ENCODE measurements at places on chromosomes 1 and 21.

DNA sequence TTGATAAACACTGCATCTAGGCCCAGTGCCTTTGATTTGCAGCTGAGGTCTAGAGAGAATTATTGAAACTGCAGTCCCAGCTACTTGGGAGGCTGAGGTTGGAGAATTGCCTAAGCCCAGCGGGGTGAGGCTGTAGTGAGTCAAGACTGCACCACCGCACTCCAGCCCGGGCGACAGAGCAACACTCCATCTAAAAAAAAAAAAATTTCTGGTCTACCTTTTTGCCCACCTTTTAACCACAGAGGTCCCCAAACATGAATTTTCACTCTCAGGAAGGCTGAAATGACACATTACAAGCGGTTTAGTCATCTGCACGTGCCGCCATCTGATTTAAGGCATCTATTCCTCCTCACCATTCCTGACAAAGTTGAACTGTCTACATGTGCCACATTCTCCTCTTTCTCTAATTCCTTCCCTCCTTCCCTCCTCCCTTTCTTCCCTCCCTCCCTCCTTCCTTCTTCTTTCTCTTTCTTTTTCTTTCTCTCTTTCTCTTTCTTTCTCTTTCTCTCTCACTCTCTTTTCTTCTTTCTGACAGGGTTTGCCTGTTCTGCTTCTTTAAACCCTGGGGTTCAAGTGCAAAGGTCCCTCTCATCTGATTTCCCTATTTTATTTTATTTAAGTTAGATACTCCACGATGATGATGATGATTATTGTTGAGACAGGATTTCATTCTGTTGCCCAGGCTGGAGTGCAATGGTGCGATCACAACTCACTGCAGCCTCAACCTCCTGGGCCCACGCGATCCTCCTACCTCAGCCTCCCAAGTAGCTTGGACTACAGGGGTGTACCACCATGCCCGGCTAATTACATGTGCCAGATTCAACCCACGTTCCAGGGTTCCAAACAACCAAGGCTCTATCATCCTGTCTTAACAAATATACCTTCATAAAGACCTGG, 3.0 kb upstream of the SOD1 start:
- no peak for DNase-seq

DNA sequence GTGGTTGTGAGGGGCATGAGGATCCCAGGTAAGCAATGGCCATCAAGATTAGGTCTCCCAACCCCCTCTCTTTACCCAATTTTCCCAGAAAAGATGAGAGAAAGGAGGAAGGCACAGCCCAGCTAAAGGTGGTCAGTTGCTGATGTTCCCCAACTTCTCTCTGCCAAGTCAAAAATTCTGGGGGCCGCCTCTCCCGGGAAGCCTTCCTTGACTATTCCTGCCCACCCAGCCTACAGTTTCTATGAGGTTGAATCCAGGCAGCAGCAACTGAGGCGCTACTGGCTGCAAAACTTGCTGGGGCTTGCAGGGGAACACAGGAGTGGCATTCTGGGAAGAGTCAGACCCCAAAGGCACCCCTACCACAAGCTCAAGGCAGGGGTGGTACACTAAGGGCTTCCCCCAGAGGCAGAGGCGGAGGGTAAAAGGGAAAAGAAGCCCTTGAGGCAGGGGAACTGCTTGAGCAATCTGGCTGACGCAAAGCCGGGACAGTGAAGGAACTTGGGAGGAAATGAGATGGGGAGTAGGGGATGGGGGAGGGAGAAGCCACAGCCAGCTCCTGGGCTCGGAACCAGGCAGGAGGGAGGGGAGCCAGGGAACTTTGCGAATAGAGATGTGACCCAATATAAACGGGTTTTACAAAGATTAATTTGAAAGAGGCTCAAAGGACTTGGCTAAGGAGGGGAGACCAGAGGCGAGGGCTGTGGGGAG, 31.2 kb downstream of the SDC3 start:
- DNase-seq = no peak

- no peak for DNase-seq
These were observed 31.9 kb downstream of the MIXL1 start for GRCh38 chr1:226255380-226255779.

DNA sequence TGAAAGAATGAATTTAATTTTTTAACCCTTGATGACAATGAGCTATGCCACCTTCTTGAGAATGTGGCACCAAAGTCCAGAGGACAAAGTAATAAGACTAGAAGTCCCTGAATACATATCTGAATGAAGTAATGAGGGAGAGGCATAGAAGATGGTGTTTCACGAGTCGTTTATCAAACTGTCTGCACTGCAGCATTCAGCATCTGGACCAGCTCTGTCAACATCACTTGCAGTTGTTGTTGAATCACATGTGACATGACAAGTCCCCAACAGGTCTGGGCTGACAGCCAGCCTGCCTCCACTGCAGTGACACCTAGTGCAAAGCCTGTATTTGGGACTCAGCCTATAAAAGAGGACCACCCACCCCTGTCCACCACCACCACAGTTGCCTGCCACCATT, 17.3 kb upstream of the GALNT2 start:
- no peak for DNase-seq

GRCh38 chr21:43361493-43362296, 65.2 kb downstream of the SIK1 start:
- peak; percentile 76 for DNase-seq

GRCh38 chr1:116686723-116687352, 19.3 kb upstream of the IGSF3 start:
- DNase-seq = no peak

GRCh38 chr1:17851056-17851455, 95.9 kb downstream of the ACTL8 start:
- no peak for DNase-seq

GRCh38 chr21:44742418-44743153, 31.2 kb upstream of the TSPEAR start:
- DNase-seq = no peak

GRCh38 chr1:201144701-201145100, 9.6 kb downstream of the TMEM9 start:
- no peak for DNase-seq

DNA sequence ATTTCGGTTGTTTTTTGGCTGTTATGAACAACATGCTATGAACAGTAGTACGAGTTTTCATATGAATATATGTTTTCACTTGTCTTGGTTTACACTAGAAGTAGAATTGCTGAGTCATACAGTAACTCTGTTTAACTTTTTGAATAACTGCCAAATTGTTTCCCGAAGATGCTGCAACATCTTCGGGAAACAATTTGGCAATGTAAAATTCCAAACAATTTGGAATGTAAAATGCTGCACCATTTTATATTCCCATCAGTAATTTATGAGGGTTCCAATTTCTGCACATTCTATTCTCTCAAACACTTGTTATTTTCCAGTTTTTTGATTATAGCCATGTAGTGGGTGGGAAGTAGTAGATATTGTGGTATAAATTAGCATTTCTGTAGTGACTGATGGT, 11.6 kb downstream of the PCBP3 start:
- no peak for DNase-seq

DNA sequence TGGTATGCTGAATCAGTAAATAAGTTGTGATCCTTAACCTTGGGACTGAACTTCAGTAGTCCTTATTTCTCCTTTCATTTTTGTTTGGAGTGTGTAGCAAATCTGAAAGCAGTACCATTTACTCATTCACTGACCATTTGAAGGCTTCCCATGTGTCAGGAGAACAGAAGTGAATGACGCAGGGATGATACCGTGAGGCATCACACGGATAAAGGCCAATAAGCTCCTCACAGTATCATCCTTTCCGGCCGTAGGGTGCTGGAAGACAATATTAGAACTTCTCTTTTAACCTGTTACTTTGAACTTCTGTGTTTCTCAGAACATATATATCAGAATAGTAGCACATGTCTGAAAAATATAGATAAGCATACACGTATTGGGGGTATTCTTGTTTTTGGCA, 21.3 kb downstream of the BACH1 start:
- no peak for DNase-seq

DNA sequence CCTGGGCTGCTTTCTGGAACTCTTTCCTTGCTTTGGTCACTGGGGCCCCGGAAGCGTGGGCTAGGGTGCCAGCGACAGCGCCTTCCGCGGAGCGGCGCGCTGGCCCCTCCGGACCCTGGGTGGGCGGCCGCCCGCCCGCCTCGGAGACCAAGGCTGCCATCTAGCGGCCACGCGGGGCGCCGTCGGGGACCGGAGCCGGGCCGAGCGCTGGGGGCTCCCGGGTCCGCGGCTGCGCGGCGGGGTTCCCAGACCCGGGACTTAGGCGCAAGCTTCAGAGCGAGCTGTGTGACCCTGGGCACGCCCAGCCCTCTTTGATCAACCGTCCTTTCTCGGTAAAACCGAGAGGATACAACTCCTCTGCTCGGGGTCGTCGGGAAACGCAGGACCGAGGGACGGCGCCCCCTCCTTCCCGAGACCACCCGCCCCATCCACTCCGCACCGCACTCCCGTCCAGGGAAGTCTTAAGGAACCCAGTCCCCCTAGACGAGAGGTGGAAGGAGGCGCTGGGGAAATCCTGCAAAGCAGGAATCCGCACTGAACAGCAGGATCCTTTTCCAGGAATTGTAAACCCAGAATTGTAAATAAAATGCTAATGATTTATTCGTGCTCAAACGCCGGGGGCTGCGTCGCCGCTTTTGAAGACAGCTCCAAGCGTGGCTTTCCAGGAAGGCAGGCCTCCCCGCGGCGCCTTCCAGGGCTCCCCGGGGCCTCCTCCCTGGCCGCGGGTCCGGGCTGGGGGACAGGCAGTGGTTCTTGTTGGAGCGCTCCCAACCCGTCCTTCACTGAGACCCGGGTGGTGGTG, 41.2 kb downstream of the RRAGC start:
- peak; percentile 84 for DNase-seq

- DNase-seq = no peak
These were observed 156.2 kb downstream of the TNFSF18 start for GRCh38 chr1:172894349-172895049.

DNA sequence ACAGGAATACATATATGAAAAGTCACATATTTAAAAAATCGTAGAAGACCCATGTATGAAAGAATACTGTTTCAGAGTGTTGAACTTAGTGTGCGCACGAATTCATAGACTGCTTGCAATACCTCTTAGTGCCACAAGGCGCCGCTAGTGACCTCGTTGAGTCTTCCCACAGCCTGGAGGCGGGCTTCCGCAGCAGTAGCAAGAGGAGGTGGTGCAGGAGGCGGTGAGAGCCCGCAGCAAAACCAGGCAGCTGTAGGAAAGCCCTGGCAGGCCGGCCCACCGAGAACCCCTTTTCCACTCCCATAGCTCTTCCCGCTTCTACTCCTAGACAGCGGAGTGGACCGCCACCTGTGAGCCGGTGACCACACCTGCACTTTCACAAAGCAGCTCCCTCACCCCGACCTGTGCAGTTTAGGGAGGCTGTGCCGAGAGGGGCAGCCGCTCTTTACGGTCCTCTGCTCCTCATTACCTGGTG, 23.5 kb downstream of the MTARC1 start:
- DNase-seq = peak; percentile 88

GRCh38 chr1:93750955-93751354, 69.3 kb upstream of the BCAR3 start:
- DNase-seq = no peak

- DNase-seq = no peak
These were observed 43.6 kb downstream of the GNB1 start for GRCh38 chr1:1847061-1847850.

DNA sequence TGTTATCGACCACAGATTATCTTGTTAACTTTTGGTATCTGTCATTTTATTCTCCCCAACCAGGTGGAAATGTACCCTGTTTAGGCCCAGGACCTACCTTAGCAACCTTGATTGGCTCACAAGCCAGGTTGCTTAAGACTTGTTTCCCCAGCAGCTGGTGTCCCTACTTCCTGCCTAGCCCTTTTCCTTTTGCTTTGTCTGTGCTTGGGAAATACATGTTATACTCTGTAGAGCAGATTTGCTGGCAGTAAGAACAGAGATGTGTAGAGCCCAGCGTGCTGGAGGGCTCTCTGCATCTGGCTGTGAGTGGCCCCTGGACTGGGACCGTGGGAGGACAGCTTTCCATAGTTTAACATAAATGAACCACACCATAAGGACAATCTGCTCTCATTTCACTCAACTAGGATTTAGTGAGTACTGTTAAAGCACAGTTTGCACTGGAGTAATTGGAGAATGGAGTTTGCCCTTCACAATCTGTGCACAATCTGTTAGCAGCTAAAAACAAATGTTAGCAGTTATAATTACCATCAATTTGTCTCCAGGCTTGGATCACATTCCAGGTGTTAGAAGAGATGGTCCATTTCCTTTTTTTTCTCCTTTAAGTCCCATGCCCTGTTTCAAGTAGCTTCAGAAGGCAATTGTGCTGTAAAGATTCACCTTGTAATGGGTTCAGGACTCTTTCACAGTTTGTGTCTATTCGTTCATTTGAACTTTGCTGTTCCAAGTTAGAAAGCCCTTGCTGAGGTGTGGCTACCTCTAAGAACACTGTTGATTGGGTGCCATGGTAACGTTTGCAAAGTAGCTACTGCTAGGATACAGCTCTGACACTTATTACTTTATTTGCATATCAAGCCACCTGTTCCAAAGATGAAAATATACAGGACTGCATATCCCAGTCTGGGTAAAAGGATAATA, at the start of gene APOBEC4:
Gene APOBEC4 (minus strand): TSS at position 770 of the 915 bp plus-strand sequence. CDS start 4,535 bp downstream, outside the sequence.
- DNase-seq = no peak

DNA sequence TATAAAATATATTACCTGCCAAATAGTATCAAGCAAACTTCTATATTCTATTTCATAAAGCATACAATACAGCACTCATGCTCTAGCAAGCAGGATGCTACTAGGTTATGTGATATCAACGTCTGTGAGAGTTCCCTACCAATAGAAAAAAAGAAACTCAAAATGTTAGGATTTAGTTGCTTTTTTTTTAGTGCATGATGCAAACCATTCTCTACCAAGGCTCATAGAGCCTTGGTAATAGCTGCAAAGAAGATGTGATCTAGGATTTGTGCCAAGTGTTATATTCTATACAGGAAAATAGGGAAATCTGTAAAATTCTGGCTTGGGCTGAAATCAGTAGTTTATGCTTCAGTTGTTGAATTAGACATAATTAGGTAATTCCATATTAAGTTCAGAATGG, 394.4 kb downstream of the DSCAM start:
- no peak for DNase-seq

GRCh38 chr1:86939406-86939805, 25.0 kb downstream of the HS2ST1 start:
- no peak for DNase-seq

GRCh38 chr1:168261390-168261789, 19.3 kb upstream of the TBX19 start:
- DNase-seq = peak; percentile 30

- DNase-seq = peak; percentile 71
These were observed 23.3 kb downstream of the OPRD1 start for GRCh38 chr1:28835237-28835650.

GRCh38 chr1:27581823-27582243, 22.1 kb downstream of the AHDC1 start:
- DNase-seq = no peak

- no peak for DNase-seq
These were observed at the start of gene SPTA1 for GRCh38 chr1:158686111-158687009. TSS of gene SPTA1 (minus strand) at chr1:158686715. CDS start at chr1:158686517, 198 bp downstream.

All from eye (tissue), 1 donor.